OCI-LY7 (cell line): ENCODE measurements at places on chromosomes 7 and 10. TPM values are rescaled to one million over a fixed set of nuclear protein-coding genes. Genes with fewer than 3 reads are reported as not detected.

DNA sequence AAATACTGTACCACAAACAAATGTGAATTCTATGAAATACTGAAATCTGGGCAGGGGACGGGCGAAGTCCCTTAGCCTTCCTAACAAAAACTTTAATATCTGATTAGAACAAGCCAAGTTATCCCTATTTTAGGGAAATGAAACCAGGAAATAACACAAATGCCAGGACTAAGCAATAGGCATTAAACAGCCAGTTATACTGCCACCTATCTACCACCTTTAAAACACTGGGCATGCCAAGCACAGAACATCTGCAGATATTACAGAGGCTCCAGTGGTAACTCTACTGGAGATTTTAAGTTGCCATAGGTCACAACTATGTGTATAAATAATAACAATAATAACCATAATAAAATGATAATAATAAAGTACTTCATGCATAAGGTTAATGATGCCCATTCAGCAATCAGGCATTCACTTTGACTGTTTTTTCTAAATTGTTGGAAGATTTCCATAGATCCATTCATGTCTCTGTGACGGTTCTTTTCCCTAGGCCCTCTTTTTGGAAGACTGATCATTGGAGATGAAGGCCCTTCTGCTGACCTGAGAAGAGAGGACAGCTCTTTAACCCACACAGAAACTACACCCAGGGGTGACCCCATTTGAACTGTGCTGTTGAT is 195.7 kb downstream of the CACNA2D1 start:
- DNase-seq = peak; percentile 15

DNA sequence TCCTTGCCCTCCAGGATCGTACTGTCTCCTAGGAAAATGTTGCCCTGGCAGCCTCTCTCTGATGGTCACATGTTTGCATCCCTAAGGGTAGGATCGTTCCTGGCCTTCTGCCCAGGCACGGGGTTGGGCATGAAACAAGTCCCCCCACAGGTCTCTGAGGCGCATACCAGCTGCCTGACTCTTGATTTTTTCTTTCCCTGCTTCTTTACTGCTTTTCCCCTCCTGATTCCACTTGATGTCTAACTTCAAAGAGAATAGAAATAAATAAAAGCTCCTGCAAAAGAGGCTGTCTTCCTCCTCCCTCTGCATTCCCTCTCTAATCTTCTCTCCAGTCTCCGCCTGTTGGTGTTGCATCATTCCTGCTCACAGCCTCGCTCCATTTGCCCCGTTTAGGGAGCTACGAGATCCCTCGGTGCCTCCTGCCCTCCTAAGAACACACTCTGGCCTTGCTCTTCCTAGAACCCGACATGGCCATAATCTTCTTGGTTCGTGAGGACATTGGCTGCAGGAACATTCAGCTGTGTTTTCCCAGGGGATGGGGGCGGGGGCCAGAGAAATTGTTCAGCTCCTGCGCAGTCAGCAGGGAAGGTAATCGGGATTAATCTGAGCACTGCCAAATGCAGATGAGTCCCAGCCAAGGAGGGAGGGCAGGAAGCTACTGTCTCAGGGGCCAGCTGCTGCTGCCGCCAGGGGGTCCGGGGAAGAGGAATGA is 26.0 kb downstream of the LEP start:
- DNase-seq = no peak

DNA sequence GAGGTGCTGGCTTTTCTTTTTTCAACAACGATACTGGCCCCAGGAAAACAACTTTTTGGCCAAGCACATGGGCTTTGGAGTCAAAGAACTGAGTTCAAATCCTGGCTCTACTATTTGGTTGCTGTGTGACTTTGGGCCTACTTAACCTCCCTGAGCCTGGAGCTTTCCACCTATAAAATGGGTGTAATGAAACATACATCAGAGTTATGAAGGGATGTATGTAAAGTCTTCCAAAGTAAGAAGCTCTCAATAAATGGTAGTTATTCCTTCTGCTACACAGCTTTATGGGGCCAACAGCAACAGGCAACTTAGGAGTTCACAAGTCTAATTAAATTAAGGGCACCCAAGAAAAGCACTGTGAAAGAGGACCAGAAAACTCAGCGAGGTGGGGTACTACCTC is 33.0 kb downstream of the ZNF777 start:
- no peak for DNase-seq

GRCh38 chr10:6647811-6648526 is 67.9 kb upstream of the PRKCQ start:
- peak; percentile 68 for DNase-seq

DNA sequence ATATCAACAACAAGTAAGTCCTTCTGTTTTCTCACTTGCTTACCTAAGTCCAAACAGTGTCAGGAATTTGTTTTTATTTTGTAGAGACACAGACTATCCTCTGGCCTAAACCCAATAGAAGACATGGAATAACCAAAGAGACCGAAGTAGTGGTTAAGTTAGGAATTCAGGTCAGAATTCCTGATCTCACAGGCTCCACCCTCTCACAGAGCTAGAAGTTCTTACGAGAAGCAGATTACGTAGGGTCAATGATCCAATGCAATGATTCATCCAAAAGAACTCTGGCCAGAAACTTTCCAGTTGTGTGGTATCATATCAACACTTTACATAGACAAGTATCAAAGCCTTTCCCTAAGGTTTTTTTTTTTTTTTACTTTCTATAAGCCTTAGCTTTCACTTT is 73.8 kb downstream of the IQUB start:
- DNase-seq = no peak

- DNase-seq = no peak
Measured at GRCh38 chr10:123640016-123640535, 26.1 kb upstream of the GPR26 start.

The ATP5MK gene
- 276 and 307 TPM in 2 replicates for total RNA-seq

- DNase-seq = no peak
Measured at GRCh38 chr10:90860790-90861189, 3.0 kb upstream of the HTR7 start.

DNA sequence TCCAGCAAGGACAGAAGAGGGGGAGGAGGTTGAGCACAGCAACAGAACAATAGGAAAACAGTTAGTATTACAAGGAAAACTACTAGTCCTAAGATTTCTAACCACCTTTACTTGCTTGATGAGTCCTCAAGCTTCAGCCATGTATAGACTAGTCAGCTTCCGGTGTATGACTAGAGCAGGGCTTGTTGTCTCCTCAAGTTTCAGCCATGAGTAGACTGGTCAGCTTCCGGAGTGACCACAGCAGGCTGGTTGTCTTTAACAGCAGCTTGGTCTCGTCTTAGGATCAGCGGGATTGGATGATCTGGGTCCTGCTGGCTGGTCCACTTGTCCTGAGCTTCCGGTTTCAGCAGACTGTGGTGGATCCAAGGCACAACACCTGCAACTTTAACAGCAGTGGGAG is 10.6 kb upstream of the ZNF239 start:
- DNase-seq = no peak

- DNase-seq = no peak
Measured at GRCh38 chr7:29611941-29612544, 48.4 kb downstream of the PRR15 start.

DNA sequence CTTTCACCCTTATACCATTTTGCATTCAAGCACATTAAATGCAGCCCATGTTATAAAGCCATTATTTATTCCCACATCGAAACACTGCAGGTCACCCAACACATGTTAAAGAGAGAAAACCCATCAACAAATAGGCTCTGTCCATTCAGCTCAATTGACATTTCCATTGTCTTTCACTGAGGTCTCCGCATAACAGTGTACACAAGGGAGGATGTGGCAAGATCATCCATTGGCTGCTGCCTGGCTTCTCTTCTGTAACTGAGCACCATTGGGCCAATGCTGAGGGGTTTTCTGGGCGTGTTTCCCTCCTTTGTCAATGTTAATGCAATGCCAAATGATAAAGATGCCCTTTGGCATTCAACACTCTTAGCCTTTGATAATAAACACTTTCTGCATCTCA is 278.1 kb upstream of the SP4 start:
- no peak for DNase-seq

DNA sequence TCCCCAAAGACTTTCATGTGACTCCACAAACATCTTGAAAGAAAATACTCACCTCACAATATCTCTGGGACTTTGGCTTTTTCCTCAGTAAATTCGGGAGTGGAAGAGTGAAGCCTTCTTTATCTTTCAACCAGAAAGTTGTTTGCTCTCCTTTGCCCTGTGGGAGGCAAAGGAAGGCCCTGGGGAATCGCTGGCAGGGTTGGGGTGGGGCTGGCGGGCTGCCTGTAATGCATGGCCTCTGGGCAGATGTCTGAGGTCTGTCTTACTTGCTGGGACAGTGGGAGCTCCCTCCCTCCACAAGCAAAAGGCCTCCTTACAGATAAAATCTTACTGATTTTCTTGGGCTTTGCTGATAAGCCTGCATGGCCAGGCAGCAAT is 24.9 kb downstream of the TECTB start:
- no peak for DNase-seq

- DNase-seq = peak; percentile 11
Measured at GRCh38 chr10:95693071-95693667, 558 bp downstream of the TCTN3 start.

- no peak for DNase-seq
Measured at GRCh38 chr7:156222151-156222550, 409.9 kb upstream of the SHH start.

The DPP6 gene
- total RNA-seq = not detected in 2 replicates

- no peak for DNase-seq
Measured at GRCh38 chr10:75451831-75452230, 20.4 kb downstream of the LRMDA start.
